Activated CD4-positive, alpha-beta T cell treated with anti-CD3 and anti-CD28 coated beads for 4 hours (primary cell): ENCODE measurements at places on chromosomes 16 and 17.

- no peak for DNase-seq
Observed at GRCh38 chr17:18278867-18279266, 18.4 kb downstream of the MIEF2 start.

DNA sequence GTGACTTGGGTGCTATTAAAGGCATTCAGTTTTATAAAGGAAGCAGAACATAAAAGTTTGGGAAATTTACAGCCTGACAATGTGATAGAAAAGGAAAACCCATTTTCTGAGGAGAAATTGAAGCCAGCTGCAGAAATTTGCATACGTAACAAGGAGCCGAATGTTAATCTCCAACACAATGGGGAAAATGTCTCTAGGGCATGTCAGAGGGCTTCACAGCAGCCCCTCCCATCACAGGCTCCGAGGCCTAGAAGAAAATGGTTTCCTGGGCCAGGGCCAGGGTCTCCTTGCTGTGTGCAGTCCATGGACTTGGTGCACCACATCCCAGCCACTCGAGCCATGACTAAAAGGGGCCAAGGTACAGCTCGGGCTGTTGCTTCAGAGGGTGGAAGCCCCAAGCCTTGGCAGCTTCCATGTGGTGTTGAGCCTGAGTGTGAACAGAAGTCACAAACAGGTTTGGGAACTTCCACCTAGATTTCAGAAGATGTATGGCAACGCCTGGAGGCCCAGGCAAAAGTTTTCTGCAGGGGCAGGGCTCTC, 23.9 kb upstream of the TOM1L1 start:
- DNase-seq: no peak

- no peak for DNase-seq
Observed at GRCh38 chr16:116015-116414, 22.5 kb downstream of the NPRL3 start.

- peak; percentile 94 for DNase-seq
Observed at GRCh38 chr16:89171216-89172170, at the start of gene CDH15. Gene CDH15 (plus strand): TSS chr16:89171748. CDS start chr16:89171832, 84 bp downstream.

GRCh38 chr16:12569061-12569460, 234.6 kb downstream of the CPPED1 start:
- DNase-seq: no peak

DNA sequence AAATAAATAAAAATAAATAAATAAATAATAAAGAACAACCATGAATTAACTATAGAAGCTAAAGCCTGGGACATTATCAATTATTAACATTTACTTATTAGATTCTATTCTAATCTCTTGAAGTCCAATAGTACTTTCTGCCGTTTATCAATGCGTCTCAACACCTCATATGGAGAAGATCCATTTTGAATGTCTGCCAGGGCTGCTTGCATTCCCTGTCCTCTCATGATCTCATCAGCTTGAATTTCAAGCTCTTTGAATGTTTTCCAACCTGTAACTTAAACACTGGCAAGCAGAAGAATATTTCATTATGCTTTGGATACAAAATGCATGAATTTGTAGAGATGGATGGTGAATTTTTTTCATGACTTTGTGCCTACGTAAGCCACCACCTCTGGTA, 191.9 kb upstream of the ANKFN1 start:
- no peak for DNase-seq

- DNase-seq: no peak
Observed at GRCh38 chr16:86823888-86824671, 245.7 kb downstream of the FOXL1 start.

DNA sequence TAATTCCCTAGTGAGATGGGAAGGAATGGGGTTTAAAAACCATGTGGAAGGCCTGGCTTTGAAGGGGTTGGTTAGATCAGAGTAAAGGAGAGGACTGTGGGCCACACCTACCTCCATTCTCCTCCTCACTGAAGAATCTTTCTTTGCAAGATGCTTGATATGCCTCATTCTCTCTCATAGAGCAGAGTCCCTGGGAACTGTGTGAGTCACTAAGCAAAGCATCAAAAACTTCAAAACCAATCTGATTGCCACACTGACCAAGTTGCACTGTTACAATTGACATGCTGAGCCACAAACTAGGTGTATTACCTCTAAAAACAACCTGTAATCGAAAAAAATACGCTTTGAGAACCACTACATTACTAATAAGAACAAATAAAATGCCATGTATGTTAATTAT, 2.0 kb downstream of the TUBD1 start:
- no peak for DNase-seq

GRCh38 chr16:50372611-50373344, 4.0 kb upstream of the BRD7 start:
- DNase-seq: no peak

DNA sequence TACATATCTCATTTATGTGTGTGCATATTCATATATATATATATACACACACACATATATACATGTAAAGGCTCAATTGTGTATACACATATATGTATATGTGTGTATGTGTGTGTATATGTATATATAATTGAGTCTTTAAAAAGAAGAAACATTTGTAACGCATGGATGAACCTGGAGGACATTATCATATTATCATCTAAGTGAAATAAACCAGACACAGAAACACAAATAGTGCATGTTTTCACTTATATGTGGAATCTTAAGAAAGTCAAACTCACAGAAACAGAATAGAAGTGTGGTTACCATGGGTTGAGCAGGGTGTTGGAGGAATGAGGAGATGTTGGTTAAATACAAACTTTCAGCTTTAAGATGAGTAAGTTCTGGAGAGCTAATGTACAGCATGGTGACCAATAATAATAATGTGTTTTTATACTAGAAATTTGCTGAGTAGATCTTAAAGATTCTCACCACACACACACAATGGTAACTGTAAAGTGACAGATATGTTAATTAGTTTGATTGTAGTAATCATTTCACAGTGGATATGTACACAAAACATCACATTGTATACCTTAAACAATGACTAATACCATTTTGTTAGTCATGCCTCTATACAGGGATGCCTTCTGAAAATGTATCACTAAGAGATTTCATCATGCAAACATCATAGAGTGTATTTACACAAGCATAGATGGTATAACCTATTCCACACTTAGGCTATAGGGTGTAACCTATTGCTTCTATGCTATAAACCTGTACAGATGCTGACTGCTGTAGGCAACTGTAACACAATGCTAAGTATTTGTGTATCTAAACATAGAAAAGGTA, 132.6 kb upstream of the CACNG5 start:
- DNase-seq: no peak

GRCh38 chr16:66701026-66701425, 4.5 kb upstream of the CMTM4 start:
- no peak for DNase-seq

DNA sequence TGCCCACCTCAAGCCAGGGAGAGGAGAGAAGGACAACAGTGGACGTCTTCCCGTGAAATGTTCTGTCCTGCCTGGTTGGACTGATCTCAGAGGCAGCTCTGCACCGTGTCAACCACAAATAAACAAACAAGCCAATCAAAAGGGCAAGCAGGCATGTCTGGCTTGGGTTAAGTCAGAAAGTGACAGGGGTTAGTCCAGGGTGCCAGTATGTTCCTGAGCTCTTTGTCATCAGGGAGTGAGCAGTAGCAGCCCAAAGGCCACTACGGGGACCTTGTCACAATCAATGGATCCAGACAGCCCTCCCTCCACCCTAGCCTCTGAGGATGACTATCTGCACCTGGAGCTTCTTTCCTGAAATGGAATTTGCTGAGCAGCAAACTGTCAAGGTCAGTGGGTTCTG, 35.0 kb downstream of the CNGB1 start:
- no peak for DNase-seq

GRCh38 chr16:67669499-67670101, 3.0 kb downstream of the C16orf86 start:
- no peak for DNase-seq

DNA sequence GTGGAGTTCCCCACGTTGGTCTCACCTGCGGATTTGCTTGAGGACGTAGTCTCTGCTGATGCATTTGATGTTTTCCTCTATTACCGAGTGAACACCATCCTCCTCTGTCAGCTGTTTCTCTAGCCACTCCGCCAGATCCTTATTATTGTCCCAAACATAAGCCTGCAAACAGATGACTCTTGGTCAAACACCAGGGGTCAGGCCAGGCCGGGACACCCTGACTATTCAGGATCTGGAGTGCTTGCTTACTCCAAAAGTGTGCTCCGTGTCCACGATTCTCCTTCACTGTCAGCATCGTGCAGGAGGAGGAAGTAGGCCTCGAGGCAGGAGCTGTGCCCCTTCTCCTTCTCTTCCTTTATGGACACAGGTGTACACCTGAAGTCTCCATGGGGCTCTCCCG, 140.2 kb downstream of the AATF start:
- no peak for DNase-seq

DNA sequence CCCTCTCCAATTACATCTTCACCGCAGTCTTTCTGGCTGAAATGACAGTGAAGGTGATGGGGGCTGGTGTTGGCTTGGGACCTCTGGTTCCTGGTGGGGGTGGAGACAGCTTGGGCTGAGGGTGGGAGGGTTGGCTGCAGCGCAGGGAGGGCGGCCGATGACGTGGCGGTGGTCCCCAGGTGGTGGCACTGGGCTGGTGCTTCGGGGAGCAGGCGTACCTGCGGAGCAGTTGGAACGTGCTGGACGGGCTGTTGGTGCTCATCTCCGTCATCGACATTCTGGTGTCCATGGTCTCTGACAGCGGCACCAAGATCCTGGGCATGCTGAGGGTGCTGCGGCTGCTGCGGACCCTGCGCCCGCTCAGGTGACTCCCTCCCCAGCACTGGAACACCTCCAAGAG, 31.8 kb upstream of the ABCC3 start:
- DNase-seq: no peak

DNA sequence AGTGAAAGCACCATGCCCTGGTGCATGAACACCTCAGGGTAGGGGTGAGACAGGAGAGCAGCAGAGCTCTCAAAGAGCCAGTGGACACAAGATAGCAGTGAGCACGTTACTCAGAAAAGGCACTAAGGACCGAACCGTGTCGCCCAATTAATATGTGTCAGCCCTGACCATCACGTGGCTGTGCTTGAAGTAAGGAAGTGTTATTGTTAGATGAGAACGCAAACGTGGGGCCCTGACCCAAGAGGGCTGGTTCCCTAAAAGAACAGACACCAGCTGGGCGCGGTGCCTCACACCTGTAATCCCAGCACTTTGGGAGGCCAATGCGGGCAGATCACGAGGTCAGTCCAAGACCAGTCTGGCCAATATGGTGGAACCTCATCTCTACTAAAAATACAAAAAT, 16.3 kb downstream of the AXIN1 start:
- DNase-seq: no peak

GRCh38 chr16:65698791-65699321, 577.0 kb upstream of the CDH11 start:
- no peak for DNase-seq

- DNase-seq: no peak
Observed at GRCh38 chr17:78558181-78558850, 18.9 kb downstream of the DNAH17 start.

DNA sequence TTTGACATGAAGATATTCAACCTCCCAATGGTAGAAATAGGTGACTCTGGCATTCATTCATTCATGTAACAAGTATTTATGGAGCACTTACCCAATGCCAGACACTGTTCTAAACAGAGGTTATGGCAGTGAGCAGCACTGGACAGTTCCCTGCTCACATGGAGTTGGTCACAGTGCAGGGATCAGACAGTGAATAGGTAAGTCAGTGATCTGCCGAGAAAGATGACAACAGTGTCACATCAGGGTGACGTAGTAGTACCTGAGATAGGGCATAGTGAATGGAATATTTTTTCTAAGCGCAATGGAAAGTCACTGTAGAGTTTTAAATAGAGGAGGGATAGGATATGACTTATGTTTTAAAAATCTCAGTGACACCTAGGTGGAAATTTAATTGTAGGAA, 791.4 kb upstream of the RBFOX1 start:
- DNase-seq: no peak

DNA sequence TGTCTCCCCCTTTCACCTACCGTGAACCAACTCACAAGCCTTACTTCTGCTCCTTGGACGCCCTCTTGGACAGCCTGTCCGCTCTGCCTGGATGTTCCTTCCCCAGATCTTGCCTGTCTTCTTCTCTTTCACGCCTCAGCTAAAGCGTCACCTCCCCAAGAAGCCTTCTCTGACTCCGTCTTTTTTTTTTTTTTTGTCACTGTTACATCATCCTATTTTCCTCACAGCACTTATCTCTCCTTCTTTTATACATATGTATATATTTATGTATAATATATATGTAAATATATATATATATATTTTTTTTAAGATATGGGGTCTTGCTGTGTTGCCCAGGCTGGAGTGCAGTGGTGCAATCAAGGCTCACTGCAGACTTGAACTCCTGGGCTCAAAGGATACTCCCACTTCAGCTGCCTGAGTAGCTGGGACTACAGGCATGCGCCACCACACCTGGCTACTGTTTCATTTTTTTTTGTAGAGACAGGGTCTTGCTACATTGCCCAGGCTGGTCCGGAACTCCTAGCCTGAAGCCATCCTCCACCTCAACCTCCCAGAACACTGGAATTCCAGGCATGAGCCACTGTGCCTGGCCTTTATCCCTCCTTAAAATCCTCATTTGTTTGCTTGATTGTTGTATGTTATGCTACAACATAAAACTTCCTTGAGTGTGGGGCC, 16.5 kb upstream of the AKTIP start:
- DNase-seq: no peak

- DNase-seq: no peak
Observed at GRCh38 chr17:20289984-20290383, 177.4 kb downstream of the LGALS9B start.

DNA sequence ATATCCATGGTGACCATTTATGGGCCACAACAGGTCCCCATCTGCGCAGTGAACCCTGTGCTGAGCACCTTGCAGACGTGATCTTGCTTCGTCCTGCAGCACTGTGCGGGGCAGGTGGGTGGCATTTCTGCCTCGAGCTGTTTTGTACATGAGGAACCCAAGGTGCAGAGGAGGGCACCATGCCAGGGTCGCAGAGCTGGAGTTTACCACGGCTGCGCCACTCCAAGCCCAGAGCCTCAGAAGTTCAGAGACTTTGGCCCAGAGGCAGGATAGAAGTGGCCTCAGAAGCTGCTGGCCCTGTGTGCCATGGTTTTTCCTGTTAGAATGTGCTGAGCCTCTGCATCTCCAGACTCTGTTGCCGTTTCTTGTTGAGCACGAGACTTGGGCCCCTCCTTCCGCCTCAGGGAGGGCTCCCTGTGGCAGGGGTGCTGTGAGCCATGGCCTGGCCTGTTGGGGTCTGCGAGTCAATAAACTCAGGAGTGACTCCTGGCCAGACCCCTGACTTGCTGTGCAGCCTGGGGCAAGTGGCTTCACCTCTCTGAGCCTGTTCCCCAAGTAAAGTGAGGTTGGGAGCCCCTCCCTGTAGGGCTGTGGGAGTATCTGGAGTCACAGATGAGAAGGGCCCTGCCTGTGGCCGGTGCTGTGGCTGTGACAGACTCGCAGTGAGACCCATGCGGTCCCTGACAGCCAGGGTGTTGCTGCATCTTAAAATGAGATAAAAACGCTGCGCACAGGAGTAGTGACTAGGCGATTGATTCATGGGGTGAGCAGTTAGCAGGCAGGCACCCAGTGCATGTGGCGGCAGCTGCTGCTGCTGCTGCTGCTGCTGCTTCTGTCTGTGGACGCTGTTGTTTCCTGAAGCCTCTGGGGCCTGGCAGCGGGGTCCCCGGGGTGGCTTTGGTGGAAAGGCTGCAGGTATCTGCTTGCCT, 11.8 kb downstream of the MAP2K3 start:
- no peak for DNase-seq
